ENCODE measurements at places on chromosomes 7 and 10.

GRCh38 chr10:92267343-92267742 is 23.5 kb downstream of the CPEB3 start:
- no peak for DNase-seq

GRCh38 chr10:104472957-104473745 is 119.5 kb downstream of the CFAP58 start:
- no peak for DNase-seq

- no peak for DNase-seq
Measured at GRCh38 chr10:7015457-7015856, 395.4 kb downstream of the SFMBT2 start.

DNA sequence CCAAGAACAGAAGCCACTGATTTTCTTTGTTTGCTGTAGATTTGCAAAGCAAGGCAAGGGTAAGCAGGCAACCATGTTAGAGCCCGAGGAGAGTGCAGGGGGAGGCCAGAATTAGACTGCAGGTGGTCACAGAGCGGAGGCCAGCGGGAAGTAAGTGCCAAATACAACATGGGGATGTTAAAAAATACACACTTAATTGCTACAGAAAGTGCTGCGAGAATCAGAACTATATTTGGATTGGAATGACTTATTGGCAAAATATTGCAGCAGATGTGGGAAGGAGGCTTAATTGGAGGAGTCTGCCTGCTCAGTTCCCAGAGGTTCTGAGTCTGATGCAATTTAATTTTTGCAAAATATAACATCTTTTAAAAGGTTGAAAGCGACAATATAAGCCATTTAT is 49.7 kb upstream of the ADCY1 start:
- DNase-seq: no peak

DNA sequence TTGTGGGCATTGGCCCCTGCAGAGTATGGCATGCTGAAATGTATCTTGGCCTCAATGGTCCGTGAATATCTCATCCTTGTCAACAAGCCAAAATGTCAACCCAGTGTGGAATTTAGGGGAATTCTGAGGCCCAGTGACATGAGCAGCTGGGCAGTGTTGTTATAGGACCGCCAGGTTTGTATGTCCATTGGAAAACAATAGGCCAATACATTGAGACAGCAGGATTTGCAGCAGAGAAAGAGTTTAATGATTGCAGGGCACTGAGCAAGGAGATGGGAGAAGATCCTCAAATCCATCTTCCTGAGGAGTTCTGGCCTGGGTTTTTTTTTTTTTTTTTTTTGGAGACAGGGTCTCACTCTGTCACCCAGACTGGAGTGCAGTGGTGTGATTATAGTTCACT is 95.7 kb upstream of the BAIAP2L1 start:
- no peak for DNase-seq

DNA sequence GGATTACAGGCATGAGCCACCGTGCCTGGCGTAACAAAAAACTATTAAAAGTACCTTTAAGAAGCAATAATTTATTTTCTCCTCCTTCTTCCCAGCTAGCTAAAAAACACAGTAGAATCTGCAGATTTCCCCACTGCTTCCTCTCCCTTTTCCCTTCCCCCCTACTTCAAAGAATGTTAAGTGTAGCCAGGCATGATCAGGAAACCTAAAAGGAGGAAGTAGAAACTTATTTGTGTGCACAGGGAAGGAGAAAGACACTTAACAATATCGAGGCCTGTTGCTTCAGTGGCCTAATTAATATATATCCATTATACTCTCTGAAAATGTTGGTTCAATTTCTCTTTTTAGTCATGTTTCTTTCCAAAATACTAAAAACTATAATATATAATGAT is 127.7 kb downstream of the NRBF2 start:
- DNase-seq: no peak

DNA sequence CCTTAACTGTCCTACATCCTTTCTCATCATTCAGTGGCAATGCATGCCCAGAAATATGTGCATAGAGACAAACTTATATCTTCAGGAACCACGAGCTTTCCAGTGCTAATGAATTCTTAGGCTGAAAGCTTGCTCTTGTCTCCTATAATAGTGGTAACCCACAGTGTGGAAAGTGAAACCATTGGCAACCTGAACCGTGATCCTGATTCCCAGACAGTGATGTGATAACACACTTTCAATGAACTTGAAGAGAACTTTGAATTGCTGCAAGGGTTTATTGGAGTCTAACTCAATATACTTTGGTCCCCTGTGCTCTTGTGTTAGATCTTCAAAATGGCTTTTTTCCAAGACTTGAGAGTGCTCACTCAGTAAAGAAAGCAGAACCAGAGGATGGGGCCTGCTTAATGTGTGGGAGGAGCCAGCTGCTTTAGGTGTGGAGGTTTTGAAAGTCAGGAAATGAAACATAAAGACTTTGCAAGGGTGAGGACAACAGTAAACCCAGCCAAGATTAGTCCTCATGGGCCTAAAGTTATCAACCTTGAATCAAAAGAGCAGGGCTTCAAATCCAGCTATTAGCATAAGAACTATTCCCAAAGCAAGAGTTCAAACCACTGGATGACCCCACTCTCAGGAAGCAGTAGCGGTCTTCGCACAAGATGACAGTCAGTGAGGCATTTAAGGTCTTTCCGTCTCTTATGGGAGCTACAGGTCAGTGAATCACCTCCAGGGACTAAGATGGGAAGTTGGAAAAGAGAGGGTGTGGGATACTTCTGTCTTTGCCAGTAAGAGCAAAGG is 332.4 kb upstream of the NRP1 start:
- DNase-seq: no peak

GRCh38 chr7:155338632-155339320 is 41.1 kb downstream of the INSIG1 start:
- DNase-seq: no peak
